ENCODE measurements at places on chromosomes 6 and 20.

DNA sequence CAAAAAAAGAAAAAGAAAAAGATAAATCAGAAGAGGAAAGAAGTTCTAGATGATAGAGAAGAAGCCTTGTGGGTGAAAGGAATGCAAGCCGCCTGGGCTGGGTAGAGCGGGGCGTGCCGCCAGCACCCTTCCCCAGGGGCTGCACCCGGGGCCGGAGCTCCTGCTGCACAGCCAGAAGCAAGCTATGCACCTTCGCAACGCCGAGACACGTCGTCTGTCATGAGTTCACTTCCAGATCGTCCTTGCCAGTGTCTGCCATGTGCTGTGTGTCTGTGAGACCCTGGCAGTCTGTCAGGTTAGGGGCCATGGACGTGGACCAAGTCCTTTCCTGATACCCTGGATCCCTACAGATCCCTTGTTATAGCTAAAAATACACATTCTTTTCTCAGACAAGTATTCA lies 25.5 kb upstream of the ADRM1 start:
- no peaks in the 10 kb centered on the region for H3K27me3 ChIP-seq
- H3K36me3 ChIP-seq = peaks cover 27% of the 10 kb centered on the region
- H3K4me3 ChIP-seq = no peak overlapping the region
- no peak overlapping the region for H3K27ac ChIP-seq
- H3K4me1 ChIP-seq = no peaks in the 10 kb centered on the region
- DNase-seq = no peak

- H3K4me3 ChIP-seq = no peak overlapping the region
- H3K36me3 ChIP-seq = no peaks in the 10 kb centered on the region
- peaks cover under 1% of the 10 kb centered on the region for H3K4me1 ChIP-seq
Measured at GRCh38 chr6:42375007-42375635, 76.6 kb downstream of the TRERF1 start.

DNA sequence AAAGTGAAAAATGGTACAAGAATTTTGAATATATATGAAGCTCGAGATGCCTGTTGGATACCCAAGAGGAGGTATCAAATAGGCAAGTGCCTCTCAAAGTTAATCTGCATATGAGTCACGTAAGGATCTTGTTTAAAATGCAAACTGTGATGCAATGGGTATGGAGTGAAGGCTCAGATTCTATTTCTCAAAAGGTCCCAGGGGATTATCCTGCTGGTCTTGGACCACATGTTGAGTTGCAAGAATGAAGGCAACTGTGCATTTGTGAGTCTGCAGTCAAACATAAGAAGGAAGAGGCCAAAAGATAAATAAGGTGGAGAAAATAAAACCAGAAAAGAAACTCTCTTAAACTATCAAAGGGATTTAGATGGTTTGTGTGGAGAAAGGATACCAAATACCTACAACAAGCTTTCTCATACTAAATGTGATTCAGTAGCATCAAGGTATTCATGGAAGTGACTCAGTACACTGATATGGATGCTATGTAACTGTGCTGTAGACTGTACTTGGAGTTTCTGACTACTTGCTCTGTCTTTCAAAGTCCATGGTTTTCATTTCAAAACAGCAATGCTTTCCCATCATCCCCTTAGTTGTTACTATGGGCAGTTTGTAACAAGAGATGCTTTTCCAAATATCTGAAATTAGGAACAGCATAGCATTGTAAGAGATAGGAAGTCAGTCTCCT lies 106.3 kb downstream of the GFRAL start:
- DNase-seq = no peak
- H3K4me1 ChIP-seq = no peaks in the 10 kb centered on the region
- H3K27ac ChIP-seq = no peak overlapping the region
- H3K27me3 ChIP-seq = no peaks in the 10 kb centered on the region

- DNase-seq = peak; percentile 29
- H3K36me3 ChIP-seq = no peaks in the 10 kb centered on the region
- H3K4me3 ChIP-seq = no peak overlapping the region
- peak overlapping the region; percentile 80 for H3K27ac ChIP-seq
- H3K27me3 ChIP-seq = no peaks in the 10 kb centered on the region
- peaks cover 35% of the 10 kb centered on the region for H3K4me1 ChIP-seq
Measured at GRCh38 chr6:108874470-108875160, 26.4 kb downstream of the ARMC2 start.

DNA sequence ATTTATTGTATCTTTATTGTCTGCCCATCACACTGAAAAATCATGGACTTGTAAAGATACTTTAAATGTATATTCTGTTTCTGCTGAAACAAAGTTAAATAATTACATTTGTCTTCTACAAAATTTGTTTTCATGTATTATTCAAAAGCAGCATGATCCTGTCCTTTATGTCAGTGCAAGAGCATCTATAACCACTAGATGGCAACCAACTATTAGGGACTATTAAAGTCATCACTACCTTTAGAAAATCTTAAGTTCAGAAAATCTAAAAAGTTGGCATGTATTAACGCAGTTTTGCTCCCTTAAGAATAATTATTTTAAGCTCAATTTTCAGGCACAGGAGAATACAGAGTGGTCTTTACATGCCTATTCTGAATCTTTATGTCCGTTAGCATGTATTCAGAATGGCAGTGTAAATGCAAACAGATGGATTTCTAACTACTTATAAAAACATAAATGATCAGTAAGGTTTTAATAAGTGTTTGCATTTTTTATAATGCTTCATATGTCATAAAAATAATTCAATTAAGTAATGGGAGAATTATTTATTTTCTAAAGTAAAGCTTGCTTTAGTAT lies 17.8 kb downstream of the TMEM30A start:
- H3K27ac ChIP-seq = no peak overlapping the region
- DNase-seq = no peak
- peaks cover 22% of the 10 kb centered on the region for H3K4me1 ChIP-seq
- H3K36me3 ChIP-seq = peaks cover 20% of the 10 kb centered on the region

DNA sequence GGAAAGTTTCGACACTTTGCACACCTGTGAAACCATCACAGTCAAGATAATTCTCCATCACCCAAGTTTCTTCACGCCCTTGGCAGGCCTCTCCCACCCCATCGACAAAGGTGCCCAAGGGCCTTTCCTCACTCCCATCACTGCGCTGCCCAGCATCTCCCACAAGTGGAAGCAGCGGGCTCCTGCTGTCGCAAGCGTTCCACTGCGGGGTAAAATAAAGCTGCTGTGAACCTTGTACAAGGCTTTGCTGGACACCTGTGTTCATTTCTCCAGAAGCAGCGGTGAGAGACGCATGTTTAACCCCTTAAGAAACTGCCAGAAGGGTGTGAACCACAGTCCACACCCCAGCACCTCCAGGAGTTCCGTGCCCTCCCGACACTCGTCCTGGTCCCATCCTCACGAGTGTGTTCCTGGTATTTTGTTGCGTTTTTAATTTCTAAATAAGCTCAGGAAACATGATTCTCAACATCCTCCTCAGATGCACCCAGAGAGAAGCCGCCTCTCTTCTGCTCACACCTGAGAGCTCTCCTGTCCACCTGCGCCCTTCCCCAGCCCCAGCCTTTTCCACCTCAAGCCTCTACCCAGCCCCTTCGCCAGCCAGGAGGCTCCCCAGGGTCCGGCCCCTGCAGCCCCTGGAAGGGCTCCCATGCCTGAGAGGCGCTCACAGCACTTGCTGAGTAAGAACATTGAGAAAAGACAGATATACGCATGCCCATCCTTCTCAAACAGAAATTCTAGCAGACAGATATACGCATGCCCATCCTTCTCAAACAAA lies 97.5 kb downstream of the TAF4 start:
- peaks cover 10% of the 10 kb centered on the region for H3K4me1 ChIP-seq
- H3K36me3 ChIP-seq = peaks cover 15% of the 10 kb centered on the region
- H3K27me3 ChIP-seq = peaks cover 18% of the 10 kb centered on the region

- H3K4me3 ChIP-seq = no peak overlapping the region
- no peaks in the 10 kb centered on the region for H3K27me3 ChIP-seq
- no peaks in the 10 kb centered on the region for H3K36me3 ChIP-seq
- no peak for DNase-seq
Measured at GRCh38 chr6:35977308-35977707, 47.1 kb downstream of the SLC26A8 start.

DNA sequence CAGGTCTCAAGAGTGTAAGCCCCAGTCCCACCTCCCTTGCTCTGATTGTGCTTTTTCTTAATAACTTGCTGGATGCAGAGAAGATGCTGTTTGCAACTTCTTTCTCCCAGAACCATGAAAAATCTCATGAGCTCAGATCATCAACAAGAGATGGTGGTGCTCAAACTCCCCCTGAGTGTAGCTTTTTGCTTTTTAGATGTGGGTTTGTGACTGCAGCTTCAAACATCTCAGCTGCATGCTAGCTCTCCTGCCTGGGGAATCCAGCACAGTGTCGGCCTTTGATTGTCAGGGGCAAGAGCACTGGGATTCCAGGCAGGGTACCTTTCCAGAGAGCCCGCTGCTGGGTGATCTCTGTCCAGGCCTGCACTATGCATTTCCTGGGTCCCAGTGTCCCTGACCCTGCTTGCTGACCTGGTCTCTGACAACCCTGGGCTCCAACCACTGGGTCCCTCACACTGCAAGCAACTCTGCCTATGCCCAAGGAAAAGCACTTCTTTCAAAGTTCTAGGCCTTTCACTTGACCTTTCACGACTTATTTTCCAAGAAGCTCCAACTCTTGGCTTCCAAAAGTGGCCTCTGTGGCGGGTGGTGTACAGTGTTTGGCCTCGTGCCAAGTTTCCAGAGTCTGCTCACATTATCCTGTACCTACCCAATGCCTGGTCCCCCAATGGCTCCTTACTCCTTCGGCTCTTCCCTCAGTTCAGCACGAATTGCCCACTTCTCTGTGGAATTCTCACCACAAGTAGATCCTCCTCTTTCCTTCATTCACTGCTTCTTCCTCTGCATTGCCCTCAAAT lies 69.7 kb upstream of the LY86 start:
- H3K4me3 ChIP-seq = no peak overlapping the region
- no peaks in the 10 kb centered on the region for H3K36me3 ChIP-seq
- no peaks in the 10 kb centered on the region for H3K27me3 ChIP-seq
- no peaks in the 10 kb centered on the region for H3K4me1 ChIP-seq
- no peak overlapping the region for H3K27ac ChIP-seq
- DNase-seq = no peak

DNA sequence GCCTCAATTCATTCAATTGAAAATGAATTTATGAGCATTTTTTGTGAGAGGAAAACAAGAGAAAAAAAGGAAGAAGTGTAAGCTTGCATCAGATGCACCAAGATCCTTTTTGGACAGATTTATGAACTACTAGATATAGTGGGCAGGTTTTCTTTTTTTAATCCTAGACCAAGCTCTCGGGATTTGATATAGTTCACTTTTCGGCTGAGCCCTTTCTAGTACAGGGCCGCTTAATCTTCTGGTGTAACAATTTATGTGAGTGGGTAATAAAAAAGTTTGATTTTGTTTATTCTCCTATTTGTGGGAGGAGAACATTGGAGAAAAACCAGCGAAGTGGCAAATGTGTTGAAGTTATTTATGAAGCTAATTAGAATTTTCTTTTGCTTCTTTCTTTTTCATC lies 538.0 kb downstream of the UTRN start:
- no peaks in the 10 kb centered on the region for H3K4me1 ChIP-seq
- no peak for DNase-seq
- H3K4me3 ChIP-seq = no peak overlapping the region
- no peaks in the 10 kb centered on the region for H3K27me3 ChIP-seq
- peaks cover 5% of the 10 kb centered on the region for H3K36me3 ChIP-seq
- H3K27ac ChIP-seq = no peak overlapping the region

GRCh38 chr6:53151676-53152075 lies 3.0 kb upstream of the GCM1 start:
- H3K4me3 ChIP-seq = no peak overlapping the region
- H3K27me3 ChIP-seq = no peaks in the 10 kb centered on the region
- DNase-seq = no peak
- H3K36me3 ChIP-seq = no peaks in the 10 kb centered on the region

DNA sequence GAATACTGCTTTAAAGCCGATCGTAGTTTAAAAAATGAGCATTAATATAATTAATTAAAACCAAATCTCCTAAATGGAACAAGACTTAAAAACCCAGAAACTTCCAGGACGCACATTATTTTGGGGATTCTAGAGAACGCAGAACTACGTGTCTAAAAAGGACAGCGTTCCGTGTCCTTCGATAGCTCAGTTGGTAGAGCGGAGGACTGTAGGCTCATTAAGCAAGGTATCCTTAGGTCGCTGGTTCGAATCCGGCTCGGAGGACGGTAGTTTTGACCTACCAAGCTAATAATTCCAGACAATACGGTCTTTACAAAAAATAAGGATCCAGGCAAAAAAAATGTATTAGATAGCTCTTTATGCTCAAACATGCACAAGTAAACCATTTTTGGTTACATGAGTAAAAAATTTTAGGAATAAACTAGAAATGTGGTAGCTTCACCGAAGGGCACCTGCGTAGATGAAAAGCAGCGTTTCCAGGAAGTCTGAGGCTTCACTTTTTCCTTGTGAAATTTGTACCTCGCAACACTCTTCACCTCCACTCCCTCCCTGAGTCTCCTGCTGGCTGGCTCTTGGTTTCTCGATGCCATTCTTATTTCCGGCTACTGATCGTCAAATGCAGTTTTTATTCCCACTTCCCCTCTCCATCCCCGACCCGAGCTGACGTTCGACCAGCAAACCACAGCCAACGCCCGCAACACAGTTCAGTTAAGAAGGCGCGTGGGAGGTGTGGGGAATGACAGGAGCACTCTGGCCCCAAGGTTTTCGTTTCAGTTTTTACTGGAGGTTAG lies 19.6 kb upstream of the ABT1 start:
- H3K27me3 ChIP-seq = no peaks in the 10 kb centered on the region
- H3K36me3 ChIP-seq = no peaks in the 10 kb centered on the region
- no peak overlapping the region for H3K4me3 ChIP-seq
- H3K27ac ChIP-seq = no peak overlapping the region
- DNase-seq = peak; percentile 33

- H3K36me3 ChIP-seq = peaks cover 12% of the 10 kb centered on the region
- peak overlapping the region; percentile 63 for H3K4me3 ChIP-seq
- H3K27ac ChIP-seq = peak overlapping the region; percentile 99
- peaks cover 53% of the 10 kb centered on the region for H3K4me1 ChIP-seq
Measured at GRCh38 chr20:31719644-31720485, 2.8 kb downstream of the BCL2L1 start.

DNA sequence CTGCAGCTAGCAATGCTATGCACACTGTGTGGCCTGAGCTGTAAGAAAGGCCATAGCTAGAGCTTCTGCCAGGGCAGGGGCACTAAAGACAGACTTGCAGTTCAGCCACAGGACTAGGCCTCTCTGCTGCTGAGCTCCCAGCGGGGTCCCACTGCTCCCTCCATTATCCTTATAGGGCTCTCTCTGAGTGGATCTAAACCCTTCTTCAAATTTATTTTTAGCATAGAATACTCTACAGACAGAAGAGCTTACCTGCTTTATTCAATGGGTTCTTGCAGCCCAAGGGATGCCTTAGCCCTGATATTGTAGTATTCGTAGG lies 100.9 kb upstream of the MLN start:
- DNase-seq = no peak
- H3K4me1 ChIP-seq = no peaks in the 10 kb centered on the region
- no peaks in the 10 kb centered on the region for H3K36me3 ChIP-seq
- no peak overlapping the region for H3K27ac ChIP-seq
- H3K27me3 ChIP-seq = no peaks in the 10 kb centered on the region

- no peaks in the 10 kb centered on the region for H3K27me3 ChIP-seq
- no peak overlapping the region for H3K4me3 ChIP-seq
- no peak overlapping the region for H3K27ac ChIP-seq
- no peak for DNase-seq
- H3K36me3 ChIP-seq = peaks cover 19% of the 10 kb centered on the region
Measured at GRCh38 chr20:36175475-36175995, 21.0 kb downstream of the EPB41L1 start.
